ENCODE measurements at places on chromosomes 16 and 17.

DNA sequence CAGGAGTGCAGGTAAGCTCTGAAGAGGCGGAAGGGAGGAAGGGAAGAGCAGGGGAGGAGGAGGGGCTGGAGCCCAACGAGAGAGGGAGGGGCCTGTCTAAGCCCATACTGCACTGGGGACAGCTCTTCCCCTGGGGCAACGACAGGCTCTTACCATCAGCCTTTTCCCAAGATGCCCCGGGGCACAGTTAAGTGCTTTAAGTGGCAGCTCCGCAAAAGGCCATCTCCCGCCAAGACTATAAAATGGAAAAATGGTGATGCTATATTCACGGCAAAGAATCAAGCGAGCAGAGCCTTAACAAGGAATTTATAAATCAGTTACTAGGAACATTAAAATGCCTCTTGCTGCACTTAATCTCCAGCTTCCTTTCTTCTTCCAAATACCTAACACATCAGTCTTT, 110.2 kb upstream of the NLRP1 start:
- no peak for DNase-seq

DNA sequence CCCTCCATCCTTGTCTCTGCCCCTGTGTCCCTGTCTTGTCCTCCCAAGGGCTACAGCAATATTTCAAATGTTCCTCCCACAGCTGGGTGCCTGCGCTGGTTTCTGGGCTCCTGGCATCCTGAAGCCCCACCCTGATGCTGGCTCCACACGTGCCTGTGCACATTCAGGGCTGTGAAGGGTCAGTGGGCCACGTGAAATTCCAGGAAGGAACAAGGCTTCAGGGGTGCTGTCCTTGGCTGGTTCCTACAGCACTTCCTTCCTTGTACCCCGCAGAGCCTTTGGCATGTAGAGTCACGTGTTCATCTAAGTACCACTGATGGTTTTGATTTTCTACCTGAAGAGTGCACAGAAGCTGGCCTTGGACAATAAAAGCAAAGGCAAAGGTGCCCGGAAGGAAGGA, 57.7 kb upstream of the NLK start:
- no peak for DNase-seq

GRCh38 chr16:10918294-10919002, 23.8 kb downstream of the DEXI start:
- DNase-seq, result peak; percentile 73

DNA sequence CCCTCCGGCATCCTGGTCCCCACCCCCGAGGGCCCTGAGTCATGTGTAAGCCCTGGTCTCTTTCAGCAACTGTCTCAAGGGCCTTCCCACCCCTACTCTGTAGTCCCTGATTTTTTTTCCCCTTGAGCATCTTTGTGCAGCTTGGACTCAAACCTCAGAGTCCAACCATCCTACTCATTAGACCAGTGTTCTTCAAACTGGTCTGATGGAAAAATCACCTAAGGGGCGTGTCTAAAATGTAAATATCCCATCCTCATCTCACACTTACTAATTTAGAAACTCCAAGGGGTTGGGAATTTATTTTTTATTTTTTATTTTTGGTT, 624 bp downstream of the G6PC3 start:
- no peak for DNase-seq

- no peak for DNase-seq
Measured at GRCh38 chr17:80432961-80433550, 18.1 kb downstream of the ENDOV start.

DNA sequence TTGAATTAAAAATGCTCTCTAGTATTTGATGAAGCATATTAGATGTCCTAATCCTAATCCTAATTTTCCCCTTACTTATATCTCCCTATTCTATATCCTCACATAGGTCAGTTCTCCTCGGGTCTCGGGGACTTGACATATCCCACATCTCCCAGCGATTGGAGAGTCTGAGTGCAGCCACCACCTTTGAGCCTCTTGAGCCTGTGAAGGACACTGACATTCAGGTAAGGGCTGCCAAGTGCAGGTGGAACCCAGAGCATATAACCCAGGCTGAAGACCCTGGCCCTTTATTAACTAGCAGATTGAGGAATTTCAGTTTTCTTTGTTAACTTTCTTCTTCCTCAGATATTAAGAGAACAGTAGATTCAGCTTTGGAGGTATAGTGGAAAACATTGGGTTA, 28.5 kb downstream of the NUP93 start:
- no peak for DNase-seq

- no peak for DNase-seq
Measured at GRCh38 chr17:44269535-44270240, 1.8 kb upstream of the SLC4A1 start.

- DNase-seq, result no peak
Measured at GRCh38 chr16:71259086-71259485, 28.6 kb upstream of the HYDIN start.

DNA sequence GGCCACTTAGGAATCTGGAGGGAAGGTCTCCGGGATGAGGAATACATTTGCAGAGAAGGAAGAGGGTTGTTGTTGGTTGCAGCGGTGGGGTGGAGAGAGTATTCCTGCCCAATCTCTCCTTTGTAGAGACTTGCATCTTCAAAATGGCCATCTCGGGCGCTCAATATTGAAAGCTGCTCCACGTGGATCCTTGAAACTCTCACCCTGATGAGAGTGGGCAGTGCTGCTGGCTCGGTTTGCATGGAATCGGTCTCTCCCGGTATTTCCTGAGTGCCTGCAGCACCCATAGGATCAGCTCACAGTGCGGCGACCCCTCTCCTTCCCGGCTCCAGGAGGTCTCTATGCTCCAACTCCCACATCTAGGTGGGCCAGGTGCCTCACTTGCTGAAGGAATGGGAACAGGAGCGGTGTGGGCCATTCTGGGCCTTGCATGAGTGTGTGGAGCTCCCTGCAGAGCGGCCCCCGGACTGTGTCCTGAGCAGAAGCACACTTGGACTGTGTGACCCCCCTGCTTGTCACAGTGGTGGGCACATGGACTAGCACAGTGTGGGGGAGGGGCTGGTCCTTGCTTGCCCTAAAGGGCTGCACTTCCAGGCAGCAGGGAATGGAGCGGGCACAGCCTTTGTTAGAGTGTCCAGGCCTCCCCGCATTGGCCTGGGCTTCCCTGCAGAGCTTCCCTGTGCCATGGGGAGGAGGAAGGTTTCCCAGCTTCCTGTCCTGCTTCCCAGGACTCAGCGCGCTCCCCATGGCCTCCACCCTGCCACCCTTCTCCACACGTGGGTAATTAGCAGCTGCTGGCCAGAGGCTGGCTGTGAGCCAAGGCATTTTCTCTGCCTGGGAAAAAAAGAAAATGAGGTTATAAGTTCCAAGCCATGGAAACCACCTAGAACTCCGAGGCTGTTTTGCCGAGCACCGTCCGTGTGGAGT, 139.3 kb downstream of the IRF8 start:
- DNase-seq, result no peak

DNA sequence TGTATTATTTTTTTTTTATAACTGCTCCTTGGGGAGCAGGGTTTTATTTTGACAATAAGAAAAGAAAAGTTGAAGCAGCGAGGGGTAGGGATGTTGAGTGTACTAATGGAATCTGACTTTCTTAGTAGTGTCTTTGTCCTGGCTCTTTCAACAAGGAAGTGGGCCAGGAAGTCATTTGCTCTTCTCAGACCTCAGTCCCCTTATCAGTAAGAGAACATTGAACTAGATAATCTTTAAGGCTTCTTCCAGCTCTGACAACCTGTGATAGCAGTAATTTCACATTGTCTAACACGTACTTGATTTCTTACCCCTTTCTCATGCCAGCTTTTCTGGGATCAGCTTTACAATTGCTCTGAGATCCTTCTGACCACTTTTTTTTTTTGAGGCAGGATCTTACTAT, 8.3 kb downstream of the LIG3 start:
- DNase-seq, result no peak

GRCh38 chr17:59372138-59372751, 40.8 kb downstream of the YPEL2 start:
- no peak for DNase-seq

DNA sequence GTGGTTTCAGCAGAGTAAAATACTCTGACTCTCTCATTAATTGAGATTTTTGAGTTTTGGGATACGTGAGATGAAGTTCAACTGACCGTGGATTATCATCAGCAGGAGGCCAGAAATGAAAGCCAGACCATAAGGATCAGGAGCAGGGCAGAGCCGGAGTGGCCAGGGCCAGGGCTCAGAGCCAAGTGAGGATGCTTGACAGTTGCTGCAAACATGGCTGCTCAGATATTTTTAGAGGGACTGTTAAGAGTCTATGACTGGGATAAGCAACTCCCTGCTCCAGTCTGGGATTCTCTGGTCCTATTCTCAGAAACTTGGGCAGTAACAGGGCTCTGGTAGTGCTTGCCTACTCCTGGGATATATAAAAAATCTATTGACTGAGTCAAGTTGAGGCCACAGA, 17.6 kb upstream of the CDH13 start:
- DNase-seq, result no peak

DNA sequence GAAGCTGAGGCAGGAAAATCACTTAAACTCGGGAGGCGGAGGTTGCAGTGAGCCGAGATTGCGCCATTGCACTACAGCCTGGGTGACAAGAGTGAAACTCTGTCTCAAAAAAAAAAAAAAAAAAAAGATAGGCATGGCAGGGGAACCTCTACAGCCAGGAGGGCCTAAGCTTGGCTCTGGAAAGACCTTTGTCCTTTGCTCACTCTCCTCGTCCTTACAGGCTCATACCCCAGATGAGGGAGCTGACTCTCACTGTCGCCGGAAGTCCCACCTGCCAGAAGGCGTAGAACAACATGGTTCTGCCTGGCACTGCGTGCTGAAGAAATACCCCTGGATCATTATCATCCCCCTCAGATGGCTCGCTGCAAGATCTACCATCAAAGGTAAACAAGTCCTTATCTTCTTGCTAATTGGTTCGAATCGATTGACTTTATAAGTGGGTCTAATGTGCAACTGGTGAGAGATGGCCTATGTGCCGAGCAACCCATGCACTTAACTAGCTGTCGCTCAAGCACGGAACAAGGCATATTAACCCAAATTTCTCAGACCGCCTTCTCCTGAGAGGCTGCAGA, 29.7 kb downstream of the RTN4RL1 start:
- no peak for DNase-seq

DNA sequence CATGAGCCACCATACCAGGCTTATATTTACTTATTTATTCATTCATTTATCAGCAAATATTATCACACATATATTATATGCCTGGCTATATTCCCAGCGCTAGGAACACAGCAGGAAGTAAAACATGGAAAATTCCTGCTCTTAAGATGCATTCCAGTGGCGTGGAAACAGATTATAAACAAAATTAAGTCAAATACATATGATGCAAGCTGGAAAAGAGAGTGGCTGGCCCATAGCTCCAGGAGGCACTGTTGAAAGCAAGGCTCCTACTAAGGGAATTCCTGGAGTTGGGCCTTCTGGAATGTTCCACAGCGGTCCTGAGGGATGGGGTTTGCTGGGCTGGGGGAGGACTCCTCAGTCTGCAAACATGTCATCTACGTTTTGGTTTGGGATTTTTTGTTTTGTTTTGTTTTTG, 18.4 kb downstream of the ADCY9 start:
- no peak for DNase-seq

DNA sequence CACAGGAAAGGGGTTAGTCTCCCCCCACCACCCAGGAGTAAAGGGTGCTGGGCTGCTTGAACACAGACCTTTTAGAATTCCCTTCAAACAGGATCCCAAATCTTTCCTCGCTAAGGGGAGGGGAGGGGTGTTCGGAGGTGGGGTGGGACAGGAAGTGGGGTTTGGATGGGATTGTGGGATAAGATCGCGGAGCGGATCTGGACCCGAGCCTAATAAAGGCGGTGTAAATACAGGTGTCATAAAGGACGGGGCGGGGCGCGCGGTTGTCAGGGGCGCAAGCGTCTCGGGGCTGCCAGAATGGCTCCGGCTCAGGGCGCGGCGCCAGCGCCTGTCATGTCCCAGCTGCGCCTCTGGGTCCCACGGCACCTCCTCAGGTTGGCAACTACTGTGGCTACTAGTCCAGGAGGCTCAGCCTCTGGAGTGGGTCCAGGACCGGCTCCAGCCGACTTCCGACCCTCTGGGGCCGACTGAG, 59.8 kb upstream of the FBXO47 start:
- no peak for DNase-seq

- DNase-seq, result no peak
Measured at GRCh38 chr17:46042925-46043324, 43.9 kb downstream of the STH start.

DNA sequence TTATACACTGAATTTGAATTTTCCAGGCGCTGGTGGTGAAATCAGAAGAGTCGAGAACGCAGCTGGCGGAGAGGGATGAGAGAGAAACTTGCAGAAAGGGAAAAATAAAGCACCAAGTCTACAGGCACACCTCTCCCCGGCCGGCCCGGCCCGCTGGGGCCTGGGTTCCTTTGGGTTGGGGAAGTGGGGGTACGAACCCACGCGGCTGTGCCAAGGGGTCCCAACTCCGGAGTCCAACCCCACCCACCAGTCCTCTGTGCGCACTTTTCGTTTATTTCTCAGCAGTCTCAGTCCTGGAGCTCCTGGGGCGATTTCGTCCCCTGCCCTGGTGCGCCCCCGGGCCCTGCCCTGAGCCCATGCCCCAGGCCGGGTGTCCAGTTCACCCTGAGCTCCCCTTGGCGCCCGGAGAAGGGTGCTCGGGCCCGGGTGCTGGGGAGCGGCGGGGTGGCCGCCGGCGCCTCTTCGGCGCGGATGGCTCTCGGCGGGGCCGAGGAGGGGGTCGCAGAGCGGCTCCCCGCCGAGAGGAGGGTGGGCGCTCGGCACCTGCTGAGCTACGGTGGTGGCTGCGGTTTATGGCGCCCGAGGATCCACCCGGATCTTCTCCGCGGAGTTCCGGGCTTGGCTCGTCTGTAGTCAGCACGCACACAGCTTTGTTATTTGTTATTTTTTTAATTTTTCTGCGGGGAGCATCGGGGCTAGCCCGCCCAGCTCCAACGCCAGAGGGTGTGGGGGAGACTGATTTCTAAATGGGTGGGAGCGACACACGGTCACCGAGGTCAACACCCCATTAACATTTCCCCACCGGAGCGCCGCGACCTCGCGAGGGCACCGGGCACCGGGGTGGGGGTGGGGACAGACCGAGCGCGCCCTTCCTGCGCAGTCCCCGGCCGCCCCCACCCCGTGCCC, 15.7 kb upstream of the CBX8 start:
- DNase-seq, result no peak

DNA sequence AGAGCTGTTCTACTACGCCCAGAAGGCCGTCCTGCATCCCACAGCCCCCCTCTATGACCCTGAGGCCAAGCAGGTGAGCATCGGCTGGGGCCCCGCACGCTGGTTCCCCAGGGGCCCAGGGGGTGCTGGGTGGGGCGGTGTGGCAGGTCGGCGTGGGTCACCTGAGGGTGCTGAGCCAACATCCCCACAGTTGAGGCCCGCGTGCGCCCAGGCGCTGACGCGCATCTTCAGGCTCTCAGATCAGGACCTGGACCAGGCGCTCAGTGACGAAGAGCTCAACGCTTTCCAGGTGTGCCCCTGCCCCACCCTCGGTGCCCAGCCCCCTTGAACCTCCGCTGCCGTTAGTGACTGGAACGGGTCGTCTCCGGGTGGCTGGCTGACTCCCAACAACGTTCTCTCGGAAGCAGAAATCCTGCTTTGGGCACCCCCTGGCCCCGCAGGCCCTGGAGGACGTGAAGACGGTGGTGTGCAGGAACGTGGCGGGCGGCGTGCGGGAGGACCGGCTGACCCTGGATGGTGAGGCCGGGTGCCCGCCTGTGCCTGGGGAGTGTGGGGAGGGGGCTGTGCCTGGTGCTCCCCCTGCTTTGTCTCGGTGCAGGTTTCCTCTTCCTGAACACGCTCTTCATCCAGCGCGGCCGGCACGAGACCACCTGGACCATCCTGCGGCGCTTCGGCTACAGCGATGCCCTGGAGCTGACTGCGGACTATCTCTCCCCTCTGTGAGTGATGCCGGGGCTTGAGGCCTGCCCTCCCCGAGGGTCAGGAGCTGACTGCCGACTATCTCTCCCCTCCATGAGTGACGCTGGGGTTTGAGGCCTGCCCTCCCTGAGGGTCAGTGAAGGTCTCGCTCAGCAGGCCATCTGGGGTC, 2.8 kb downstream of the RHOT2 start:
- DNase-seq, result no peak
